ENCODE measurements at places on chromosomes 11 and 22.

GRCh38 chr22:19718456-19719049, 4.2 kb downstream of the SEPTIN5 start:
- DNase-seq = no peak

DNA sequence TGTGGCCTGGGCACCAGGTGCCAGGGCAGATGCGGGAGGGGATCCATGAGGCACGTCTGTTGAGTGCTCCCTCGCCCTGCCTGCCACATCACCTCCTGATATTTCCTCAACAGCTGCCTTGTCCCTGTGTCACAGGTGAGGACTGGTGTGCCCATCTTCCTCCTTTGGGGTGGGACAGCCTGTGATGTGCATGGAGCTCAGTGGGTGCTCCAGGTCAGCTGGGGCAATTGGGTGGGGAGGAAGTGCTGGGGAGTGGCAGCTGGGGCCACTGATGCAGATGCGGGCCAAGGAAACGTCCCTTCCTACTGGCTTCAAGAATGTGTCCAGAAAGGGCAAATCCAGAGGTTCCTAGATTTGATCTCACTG, 83.6 kb downstream of the MORC2 start:
- DNase-seq = no peak

- DNase-seq = no peak
These were observed 25.1 kb downstream of the LRFN4 start for GRCh38 chr11:66881927-66882452.

DNA sequence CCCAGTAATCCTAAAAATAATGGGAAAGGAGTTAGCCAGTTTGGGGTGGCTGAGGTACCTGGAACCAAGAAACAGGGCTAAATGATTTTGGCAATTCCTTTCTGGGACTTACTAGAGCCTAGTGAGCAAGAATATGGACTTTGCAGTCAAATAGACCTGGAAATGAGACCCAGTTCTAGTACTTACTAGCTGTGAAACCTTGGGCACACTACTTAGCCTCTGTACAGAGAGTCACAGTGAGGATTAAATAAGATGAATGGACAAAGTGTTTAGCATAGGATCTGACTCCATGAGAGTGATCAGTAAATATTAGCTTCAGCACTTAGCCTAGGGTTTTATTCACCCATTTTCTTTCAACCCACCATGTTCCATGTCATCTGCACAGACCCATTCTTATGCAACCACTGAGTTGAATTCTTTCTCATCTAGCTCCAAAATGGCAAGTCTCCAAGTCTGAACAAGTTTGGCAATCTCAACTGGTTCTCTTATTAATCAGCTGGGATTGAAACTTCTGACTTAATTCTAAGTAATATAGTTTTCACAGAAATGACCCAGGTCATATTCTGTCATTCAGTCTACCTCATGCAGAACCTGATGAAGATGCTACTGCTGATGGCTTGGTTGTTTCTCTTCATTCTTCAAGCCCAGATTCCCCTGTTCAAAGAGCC, 15.0 kb upstream of the SORL1 start:
- no peak for DNase-seq

DNA sequence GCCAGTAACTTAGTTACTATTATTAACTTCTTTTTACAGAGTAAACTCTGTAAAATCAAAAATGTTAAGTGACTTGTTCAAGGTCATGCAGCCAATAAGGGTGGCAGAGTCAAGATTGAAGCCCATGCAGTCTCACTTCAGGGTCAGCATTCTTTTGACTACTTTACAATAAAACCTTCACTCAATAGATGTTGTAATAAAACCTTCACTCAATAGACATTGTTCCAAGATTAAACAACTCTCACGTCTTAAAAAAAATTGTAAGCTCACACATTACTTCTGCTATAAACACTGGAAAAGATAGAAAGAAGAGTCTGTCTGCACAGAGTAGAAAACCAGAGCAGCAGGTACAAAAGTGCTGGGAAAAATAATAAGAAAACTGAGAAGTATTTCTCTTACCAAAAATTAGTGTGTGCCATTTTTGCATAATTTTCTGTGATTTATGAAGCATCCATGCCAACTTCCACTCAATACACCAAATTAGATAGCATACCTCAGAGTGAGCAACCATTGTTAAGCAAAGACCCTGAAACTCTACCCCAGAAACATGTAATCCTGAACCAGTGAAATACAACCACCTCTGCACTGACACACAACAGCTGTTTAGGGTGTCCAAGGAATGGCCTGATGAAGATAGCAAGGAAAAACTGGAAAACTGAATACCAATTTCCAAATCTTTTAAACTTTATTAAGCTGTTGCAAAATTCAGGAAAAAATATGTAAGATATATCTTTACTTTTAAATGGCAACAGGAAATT, 4.9 kb upstream of the SOX6 start:
- no peak for DNase-seq

- DNase-seq = no peak
These were observed 663 bp downstream of the MYH9 start for GRCh38 chr22:36386900-36387708.

DNA sequence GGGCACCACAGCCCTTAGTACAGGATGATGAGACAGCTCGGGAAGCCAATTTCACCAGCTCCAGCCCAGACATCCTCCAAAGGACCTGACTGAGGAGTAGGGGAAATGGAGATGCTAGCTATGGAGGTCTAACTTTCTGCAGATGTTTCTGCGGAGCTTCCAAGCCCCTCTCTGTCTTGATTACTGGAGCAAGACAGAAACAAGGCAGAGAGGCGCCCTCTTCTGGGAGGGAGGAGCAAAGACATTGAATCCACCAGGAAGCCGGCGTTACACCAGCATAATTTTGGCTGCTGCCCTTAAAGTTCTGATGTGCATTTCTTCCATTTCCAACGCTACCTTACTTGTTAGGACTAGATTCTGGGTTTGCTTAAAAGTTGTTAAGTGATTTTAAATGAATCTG, 107.3 kb upstream of the HSD17B12 start:
- no peak for DNase-seq

GRCh38 chr11:120126620-120127019, 11.3 kb downstream of the TRIM29 start:
- DNase-seq = no peak

- DNase-seq = no peak
These were observed 147.4 kb upstream of the PGR start for GRCh38 chr11:101277036-101277435.

GRCh38 chr11:63911876-63912275, 5.1 kb downstream of the RCOR2 start:
- no peak for DNase-seq

- DNase-seq = no peak
These were observed 50.1 kb downstream of the FBLN1 start for GRCh38 chr22:45552580-45553350.

DNA sequence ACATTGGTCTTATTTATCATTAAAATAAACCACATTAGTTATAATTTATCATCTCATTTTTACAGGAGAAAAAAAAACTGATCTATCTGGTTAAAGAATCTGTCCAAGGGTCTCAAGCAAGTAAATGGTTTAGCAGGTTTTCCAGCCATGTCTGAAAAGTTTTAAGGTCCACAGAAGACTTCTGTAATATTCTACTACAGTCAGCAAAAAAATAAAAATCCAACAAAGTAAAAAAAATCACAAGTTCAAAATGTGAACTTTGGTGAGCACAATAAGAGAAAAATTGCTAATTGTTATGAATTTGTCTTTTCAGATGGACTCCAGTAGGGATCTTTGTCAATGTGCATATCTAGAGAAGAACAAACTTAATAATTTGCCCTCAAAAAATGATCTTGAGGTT, 1.3 kb downstream of the OR52E4 start:
- no peak for DNase-seq

GRCh38 chr11:59862252-59862651, 4.0 kb downstream of the TCN1 start:
- DNase-seq = no peak

- no peak for DNase-seq
These were observed 41.4 kb upstream of the TTLL12 start for GRCh38 chr22:43228330-43228729.

GRCh38 chr11:47335733-47336132, 16.8 kb downstream of the MYBPC3 start:
- DNase-seq = no peak

DNA sequence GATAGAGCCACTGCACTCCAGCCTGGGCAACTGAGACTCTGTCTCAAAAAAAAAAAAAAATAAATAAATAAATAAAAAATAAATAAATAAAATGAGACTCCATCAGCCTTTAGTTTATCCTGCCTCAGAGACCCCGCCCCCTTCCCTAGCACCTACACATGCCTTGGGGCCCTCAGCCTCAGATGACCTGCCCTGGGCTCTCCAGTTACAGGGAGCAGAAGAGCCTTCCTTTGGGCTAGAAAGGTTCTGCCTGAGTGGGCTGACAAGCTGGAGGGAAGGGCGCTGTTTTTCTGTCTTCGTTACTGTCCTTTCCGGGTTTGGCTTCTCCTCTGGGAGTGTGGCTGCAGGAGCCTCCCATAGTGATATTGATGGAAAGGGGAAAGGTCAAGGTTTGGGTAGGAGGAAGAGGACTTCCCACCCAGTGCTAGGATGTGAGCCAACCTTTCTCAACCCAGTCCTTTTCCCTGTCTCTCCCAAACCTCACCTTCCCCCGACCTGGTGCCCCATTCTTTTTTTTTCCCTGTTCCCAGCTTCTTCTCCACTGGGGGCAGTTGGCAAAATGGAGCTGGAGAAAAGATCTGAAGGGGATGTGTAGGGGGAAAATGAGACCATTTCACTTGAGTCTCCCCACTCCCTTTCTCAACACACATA, 1.5 kb upstream of the SF3B2 start:
- no peak for DNase-seq

GRCh38 chr11:27002838-27003237, 8.9 kb downstream of the FIBIN start:
- no peak for DNase-seq

DNA sequence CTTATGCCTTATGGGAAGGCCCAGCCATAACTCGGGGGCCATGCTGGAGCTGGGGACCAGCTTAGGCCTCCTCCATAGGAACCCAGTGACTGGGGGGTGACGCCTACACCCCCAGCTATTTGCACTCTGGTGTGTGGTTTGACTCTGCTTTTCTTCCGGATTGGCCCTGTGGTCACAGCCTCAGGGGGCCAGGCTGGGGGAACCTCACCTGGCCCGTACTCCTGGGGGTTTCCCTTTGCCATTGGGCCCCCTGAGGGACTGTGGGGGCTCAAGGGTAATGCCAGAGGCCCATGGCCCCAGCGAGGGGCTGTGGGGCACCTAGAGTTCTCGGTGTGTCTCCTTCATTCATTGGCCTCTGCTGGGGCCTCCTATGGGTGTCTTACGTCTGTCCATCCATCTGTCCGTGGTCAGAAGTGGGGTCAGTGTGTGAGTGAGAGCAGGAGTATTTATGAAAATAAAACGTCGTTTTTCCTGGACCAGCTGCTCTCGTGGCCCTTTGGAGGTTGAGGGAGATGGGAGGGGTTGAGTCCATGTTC, 6.3 kb upstream of the SH3BP1 start:
- DNase-seq = no peak

- DNase-seq = no peak
These were observed 29.4 kb upstream of the AMOTL1 start for GRCh38 chr11:94738746-94739145.

DNA sequence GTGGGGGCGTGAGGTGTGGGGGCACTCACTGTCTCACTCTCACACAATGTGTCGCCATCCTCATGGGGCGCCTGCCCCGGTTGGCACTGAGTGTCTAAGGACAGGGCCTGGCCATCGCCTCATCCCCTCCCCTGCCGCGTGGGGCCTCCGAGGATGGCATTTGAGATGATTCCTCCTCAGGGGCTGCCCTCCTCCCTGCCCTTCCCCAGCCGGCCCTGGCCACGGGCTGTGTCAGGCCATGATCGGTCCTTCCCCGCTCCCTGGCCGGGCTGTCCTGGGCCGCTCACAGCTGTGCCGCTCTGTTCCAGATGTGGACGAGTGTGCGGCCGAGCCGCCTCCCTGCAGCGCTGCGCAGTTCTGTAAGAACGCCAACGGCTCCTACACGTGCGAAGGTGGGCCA, 4.5 kb downstream of the CRELD2 start:
- DNase-seq = no peak

DNA sequence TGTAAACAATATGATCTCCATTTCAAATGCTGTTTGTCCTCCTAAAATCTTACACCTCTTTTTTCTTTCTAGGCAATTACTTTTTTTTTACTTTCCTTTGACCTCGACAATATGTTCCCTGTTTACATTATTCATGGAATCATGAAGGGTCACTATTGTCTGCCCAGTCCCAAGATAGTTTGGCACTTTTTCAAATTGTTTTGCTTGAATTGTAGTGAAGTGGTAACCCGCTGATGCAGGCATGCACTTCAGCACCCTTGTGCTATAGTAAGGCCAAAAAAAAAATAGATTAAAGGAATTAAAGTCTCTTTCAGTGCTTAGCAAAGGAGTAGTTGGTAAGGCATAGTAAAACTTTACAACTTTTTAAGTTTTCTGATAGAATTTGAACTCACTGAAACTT, 90.9 kb downstream of the PAX6 start:
- DNase-seq = no peak

- no peak for DNase-seq
These were observed 119.3 kb downstream of the ARFGAP2 start for GRCh38 chr11:47057365-47057764.

GRCh38 chr22:38657045-38657909, 839 bp downstream of the CBY1 start:
- no peak for DNase-seq

DNA sequence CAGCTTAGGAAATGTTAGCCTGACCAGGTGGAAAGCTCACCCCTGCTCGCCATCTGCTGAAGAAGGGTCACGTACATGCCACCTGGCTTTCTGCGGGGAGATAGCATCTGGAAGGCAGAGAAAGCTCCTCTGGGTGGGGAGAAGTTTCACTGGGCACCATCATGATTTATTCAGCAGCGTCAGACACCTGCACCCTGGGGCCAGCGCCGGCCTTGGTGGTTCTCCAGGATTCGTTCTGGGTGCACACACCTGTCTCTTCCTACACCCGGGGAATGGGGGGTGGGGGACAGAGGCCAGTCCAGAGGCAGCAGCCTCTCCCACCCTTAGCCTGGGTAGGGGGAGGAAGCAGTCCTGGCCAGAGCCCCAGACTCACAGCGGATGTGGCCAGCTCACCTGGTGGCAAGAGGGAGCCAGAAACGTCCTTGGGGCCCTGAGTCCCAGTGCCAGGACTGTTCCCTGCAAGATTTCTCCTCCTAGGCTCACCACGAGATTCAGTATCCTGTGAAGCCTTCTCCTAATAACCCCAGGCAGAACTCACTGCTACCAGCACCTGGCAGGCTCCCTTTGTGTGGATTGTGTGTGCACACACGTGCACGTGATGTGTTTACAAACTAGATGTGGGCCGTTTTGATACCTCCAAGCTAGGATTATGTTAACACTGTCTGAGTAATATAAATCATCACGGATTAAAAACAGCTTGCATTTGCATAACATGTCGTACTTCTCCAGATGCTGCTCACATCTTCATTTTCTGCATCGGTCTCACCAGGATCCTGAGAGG, 17.3 kb upstream of the RASD2 start:
- no peak for DNase-seq

Measured in stimulated activated CD4-positive, alpha-beta T cell treated with anti-CD3 and anti-CD28 coated beads, TNF-alpha, amount 100 ng/mL, for 4 hours (primary cell).